ENCODE measurements at places on chromosomes 6 and 20.

- no peak for DNase-seq
Observed at GRCh38 chr6:135813401-135813800, 38.1 kb upstream of the PDE7B start.

GRCh38 chr6:75830959-75831885 is 82.2 kb downstream of the MYO6 start:
- DNase-seq: peak; percentile 4

DNA sequence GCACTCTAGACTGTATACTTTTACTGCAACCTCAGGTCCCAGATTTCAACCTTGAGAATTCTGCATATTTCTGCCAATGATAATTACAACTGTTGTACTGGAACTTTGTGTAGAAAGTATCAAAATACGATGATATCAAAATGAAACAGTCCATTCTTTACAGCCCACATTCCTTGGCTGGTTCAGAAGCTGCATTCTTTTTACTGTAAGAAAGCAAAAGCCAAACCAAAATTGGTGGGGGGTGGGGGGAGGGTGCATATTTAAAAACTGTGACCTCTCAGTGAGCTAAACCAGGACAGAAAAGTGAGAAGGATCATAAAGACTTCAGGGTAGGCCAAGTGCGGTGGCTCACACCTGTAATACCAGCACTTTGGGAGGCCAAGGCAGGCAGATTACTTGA is 41.8 kb upstream of the UBR2 start:
- no peak for DNase-seq

DNA sequence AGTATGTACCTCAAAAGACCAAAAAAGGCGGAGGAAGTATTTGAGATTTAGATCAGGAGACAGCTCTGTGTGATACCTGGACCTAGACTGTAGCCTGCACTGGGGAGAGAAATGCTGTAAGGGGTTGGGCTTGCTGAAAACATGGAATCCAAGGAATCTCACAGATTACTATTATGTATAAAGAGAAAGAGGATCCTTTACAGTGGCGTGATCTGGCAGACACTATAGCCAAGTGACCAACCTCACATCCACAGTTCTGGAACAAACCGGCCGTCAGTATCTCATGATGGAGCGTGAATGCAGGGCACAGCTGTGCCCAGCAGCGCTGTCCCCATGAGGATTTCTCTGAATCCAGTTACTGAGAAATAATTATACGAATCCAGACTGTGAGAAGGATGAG is 12.3 kb downstream of the DDX27 start:
- DNase-seq: no peak
